ENCODE measurements at places on chromosomes 5 and 9.

GRCh38 chr5:170466988-170467707 is 36.7 kb upstream of the KCNIP1 start:
- DNase-seq = no peak

DNA sequence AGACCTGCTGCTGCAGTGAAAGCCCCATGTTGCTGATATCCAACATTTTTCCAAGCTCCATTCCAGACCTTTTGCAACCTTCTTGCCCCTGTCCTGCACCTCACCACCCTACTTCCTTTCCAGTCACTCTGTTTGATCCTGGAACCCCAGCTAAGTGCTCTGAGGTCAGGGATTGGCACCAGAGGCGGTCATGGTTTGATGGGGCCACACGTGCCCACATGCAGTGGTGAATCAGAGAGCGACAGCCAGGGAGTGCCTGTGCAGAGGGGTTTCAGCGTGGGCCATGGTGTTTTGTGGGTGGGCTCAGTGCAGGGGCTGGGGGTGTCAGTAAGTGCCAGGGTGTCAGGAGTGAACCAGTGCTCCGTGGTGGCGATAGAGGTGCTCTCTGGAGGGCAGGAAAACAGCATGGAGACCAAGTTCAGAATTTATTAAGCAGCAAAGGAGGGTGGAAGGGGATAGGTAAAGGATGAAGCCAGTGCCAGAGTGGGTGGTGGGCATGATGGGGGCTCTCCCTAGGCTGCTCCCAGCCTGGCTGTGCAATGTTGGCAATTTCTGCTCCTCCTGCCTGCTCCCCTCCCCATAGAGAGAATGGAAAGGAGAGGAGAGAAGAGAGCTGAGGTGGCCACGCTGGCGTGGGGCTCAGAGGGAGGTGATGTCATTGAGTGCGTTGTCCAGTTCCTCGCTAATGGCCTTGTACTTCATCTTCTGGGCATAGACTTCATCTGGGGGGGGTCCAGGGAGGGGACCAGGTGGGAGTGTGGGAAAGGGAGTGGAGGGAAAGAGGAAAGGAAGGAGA is 7.0 kb downstream of the TPM2 start:
- no peak for DNase-seq

DNA sequence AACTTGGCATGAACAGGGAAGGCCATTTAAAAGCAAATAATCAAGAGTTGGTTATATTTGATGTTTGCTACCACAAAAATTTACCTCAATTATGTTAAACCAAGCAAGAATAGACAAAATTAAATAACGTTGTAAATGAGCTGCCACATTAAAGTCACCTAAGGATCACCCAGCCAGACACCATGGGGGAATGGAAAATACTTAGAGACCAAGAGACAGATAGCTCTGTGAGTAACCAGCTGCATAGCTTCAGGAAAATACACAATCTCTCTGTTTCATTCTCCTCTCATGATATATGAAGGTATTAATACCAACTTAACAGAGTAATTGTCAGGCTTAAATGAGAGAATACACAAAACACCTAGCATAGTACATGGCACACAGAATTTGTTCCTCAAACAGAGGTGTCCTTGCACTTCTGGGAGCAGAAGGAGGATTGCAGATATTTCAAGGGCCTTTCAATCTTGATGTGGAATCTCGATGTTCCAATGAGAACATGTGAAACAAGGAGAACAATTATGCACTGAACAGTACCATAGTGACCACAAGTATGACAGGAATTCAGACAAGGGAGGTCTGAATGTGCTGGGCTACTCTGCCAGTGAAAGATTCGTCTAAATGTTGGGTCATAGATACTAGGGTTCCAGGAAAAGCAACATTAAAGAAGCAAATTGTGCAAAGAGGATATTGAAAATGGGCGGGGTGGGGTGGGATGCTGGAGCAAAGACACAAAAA is 18.6 kb downstream of the JAKMIP2 start:
- DNase-seq = no peak

DNA sequence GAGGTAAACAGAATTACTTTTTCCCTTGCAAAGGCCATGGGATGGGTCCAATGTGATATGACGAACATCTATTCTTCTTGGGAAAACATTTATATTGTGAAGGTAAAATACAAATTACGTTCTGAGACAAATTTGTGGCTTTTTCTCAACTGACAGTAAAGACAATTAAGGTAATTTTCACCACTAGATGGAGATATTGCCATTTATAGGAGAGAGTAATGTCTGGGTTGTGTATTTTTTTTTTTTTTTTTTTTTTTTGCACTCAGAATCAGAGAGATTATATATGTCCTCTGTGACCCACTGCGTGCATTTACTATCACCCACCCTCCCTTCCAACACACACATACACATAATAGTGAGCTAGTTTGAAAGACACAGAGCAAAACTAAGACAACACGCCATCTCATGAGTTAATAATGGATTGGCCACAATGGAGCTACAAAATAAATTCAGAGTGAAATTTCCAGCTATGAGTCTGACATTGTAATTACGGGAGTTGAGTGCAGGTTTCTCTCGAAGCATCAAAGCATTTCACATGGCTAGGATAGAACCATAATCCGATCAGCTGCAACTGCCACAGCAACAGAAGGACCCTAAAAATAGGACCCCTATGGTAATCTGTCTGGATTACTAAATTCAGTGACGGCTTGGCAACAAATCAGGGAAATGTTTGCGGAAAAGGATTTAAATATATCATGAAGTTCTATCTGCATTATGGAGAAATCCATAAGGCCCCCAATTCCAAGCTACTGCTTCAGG is 49.2 kb downstream of the ANXA1 start:
- DNase-seq = no peak

DNA sequence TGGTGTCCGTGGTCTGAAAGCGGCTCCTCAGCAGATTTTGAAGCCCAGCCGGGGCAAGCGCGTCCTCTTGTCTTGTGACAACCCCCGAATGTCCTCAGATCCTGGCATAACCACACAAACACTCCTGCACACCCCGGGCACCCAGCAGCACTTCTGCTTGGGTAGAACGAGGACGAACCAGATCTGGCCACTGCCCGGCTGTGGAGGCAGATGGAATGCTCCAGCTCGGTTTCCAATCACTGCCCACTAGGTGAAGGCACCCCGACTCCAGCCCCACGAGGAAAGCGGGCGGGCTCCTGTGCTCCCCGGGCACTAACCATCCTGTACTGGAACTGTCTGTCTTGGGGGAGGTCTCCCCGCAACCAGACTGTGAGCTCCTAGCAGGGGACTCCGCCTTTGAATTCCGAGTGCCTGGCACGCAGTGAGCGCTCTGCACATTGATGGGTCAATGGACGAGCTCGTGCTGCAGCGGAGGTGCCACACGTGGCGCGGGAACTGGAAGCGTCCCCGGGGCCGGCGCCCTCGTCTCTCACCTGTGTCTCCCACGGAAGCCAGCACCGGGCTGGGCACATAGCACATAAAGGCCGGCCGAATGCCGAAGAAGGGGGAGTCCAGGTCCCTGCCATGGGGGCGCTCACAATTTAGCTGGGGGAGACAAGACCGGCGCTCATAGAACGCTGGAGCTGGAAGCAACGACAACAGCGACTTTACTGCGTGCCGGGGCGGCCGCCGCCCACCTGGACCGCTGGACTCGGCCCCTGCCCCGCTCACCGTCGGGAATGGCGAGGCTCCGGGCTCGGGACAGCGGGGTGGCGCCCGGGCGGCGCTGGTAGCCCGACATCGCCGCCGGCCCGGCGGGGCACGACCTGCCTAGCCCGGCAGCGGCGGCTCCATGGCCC is 608 bp downstream of the ENTR1 start:
- peak; percentile 68 for DNase-seq

- DNase-seq = no peak
These were observed 297.1 kb downstream of the KCTD16 start for GRCh38 chr5:144467792-144468191.

DNA sequence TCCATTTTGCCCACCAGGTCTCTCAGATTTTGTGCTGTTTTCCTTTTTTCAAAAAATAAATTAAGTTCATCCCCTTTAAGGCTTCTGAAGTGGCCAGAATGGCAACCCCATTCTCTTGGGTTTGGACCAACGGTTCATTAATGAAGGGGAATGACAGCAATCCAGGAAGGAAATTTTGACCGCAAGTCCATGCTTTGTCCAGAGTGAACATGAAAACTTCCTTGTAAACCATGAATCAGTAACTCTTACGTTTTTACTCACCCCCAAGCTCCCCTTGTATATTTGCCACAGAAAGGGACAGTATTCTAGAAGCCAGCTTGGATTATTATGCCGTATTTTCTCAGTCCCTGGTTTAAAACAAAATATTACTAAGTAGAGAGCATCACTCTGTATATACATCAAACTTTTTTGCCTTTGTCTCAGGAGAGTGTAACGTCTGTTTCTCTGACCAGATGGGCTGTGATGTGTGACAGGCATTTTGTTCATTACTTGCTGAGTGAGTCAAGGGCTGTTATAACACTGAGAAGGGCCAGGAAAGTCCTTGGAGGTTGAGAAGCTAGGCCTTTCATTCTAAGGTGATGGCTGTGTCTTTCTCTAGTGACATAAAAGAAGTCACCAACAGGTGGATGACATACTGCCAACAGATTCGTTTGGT is 148.2 kb downstream of the SMARCA2 start:
- no peak for DNase-seq

DNA sequence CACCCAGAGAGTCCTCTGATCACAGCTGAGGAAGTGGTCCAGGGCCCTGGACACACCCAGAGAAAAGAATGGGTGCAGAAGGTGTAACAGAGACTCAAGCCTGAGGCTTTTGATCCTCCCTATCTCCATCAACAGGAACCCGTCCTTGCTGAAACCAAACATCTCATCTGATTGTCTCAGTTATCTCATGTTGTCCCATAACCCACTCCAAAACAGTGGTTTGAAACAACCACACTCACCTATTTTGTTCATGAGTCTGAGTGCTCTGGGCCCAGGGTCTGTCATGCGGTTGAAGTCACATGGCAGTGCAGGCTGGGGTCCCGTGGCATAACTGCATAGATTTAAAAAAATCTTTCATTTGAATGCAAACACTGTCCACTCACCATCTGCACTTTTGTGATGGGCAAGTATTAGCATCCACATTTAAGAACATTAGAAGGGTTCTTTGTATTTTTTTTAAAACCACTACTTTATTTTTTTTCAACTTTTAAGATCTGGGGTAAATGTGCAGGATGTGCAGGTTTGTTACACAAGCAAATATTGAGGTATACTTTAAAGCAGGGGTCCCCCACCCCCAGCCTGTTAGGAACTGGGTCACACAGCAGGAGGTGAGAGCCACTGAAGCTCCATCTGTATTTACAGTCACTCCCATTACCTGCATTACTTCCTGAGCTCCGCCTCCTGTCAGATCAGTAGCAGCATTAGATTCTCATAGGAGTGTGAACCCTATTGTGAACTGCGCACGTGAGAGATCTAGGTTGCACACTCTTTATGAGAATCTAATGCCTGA is 255.8 kb downstream of the ROR2 start:
- DNase-seq = no peak

DNA sequence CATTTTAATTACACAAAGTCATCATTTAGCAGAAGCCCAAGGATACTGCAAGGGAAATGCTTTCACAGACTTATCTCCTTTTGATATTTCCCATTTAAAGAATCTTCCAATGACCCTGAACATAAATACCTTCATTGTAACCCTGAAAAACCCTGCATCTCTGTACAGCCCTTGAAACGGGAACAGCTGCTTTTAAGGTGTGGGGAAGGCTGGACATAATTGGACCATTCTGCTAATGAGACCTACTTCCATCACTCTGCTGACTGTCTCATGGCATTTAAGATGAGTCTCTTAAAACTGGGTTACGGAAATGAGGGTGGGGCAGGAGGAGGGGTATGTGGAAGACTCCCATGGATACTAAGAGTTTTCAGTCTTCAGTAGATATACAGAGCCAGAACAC is 485.8 kb downstream of the BRINP1 start:
- DNase-seq = no peak

Measured in hypothalamus (tissue), 51 donors.